NCI-H2107 (cell line): ENCODE measurements at places on chromosomes 3 and 15.

- no peak for DNase-seq
These were observed 503.0 kb downstream of the NTRK3 start for GRCh38 chr15:87753539-87753938.

DNA sequence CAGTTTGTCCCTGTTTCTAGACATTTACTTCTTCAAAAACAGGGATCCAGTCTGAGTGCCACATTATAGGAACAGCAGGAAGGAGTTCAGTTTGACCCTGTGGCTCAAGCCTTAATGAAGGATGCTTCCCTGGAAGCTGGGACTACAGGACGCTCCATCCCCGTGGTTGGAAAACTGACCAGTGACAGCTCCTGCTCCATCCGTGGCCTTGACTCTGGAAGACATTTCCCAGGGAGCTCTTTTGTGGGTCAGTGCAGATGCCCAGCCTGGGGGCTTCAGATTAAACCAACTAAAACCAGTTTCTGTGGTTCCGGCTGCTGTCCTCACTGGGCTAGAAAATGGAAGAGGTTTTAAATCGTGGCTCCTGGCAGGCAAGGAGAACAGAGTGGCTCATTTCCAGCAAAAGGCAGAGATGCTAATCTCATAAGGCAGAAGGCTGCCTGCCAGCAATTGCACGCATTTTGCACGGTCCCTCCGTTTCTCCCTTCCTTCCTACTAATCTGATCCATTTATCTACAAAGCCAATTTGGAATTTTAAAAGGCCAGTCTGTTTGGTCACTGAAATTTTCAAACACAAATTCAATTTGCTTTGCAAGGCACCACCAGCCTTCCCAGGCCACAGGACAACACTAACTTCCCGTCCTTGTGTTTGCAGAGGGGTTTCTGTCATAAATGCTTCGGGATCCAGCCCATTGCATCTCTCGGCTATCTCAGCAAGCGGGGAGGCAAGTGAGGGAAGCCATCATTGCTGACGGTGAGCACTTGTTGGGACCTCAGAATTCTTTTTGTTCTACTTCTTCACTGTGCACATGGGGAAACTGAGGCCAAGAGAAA is 6.2 kb upstream of the SSUH2 start:
- no peak for DNase-seq

- DNase-seq: no peak
These were observed 51.2 kb downstream of the MCTP2 start for GRCh38 chr15:94282269-94283250.

DNA sequence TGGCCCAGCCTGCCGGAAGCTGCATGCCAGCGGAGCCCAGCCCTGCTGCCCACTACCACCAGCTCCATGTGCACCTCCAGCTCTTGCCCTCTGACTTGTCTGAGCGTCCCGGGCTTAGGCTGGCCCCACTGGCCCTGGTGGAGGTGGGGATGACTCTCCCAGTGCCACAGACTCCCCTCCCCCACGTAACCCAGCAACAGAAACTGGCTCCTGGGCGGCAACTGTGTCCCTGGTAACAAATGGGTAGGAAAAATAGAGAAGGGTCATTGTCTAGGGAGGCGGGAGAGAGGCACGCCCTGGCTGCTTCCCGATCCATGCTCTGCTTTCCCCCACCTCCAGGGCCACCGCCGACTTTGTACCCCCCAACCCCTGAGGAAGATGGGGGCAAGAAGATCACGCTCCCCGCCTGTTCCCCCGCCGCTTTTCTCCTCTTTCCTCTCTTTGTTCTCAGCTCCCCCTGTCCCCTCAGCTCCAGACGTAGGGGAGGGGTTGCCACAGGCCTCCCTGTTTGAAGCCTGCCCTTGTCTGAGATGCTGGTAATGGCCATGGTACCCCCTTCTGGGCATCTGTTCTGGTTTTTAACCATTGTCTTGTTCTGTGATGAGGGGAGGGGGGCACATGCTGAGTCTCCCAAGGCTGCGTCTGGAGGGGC is 10.8 kb upstream of the SEMA3B start:
- no peak for DNase-seq

DNA sequence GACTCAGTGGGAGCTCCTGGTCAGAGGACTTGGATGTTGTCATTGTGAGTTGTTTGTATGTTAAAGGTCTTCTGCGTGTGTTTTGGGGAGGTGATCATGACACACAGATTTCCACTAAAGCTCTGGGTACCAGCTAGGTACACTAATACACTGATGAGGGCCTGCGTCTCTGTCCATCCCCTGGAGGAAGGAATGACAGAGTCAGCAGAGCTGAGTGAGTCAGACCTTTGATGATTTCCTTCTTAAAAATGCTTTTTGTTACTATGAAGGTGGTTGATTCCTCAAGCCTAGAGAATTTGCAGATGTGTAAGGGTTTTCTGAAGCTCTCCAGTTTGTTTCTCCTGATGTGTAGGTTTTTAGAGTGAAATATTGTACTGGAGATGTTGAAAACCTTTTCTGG is 424.1 kb upstream of the TPM1 start:
- no peak for DNase-seq

- DNase-seq: no peak
These were observed 158.8 kb downstream of the SLCO3A1 start for GRCh38 chr15:92012368-92012629.

- DNase-seq: no peak
These were observed 24.2 kb downstream of the PFKFB4 start for GRCh38 chr3:48532271-48532976.

DNA sequence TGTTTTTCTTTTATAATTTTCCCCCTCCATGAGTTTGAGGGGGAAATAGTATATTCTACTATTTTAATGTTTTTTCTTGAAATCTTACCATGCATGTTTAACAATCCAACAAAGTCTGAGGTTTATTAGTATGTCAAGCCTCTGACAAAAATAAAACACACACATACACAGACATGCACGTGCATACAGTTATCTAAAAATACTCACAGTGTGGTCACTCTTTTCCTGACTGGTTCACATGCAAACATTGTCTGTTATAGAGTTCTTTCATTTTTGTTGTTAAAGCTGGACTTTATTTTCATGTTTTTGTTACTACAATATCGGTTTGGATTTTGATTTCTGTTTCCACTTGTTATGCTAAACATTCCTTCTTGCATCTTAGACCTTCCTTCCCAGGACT is 236.6 kb downstream of the MFSD1 start:
- no peak for DNase-seq

DNA sequence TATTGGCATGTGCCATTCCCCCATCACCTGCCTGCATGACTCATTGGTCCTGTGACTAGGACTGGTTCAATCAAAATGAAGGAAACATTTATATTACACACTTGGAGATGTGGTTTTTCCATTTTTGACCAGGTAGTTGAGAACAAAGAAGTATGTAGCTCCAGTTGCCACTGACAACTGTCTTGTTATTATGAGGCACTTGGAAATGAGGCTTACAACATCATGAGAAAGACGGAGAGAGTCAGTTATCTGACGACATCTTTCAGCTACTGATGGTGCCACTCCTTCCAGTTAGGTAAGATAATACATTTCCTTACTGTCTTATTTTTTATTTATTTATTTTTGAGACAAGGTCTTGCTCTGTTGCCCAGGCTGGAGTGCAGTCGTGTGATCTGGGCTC is 21.8 kb upstream of the PROK2 start:
- no peak for DNase-seq

DNA sequence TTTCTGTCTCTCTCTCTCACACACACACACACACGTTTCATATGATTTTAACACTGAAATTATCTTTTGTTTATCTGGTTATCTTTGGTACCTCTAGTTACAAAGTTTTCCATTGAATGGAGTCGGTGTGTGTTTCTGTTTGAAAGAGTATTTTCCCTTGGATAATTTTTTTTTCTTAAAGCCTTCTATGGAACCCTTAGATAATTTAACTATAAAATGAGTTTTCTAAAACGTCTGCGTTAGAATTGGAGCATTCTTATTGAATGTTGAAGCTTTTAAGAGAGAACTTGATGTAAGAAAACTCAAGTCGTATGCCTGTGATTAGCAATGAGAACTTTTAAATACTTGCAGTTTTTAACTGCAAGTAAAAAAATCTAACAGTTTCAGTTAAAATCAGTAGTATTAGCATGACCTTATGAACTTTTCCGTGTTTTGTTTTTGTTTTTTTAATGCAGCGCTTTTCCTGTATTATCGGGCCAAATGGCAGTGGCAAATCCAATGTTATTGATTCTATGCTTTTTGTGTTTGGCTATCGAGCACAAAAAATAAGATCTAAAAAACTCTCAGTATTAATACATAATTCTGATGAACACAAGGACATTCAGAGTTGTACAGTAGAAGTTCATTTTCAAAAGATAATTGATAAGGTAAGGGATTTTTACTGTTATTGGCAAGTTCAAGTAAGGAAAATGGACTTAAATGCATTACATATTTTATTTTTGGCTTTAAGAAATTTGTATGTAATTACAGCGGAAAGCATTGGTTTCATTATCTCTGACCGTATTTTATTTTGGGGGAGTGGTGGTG is 3.0 kb downstream of the SMC4 start:
- DNase-seq: no peak

DNA sequence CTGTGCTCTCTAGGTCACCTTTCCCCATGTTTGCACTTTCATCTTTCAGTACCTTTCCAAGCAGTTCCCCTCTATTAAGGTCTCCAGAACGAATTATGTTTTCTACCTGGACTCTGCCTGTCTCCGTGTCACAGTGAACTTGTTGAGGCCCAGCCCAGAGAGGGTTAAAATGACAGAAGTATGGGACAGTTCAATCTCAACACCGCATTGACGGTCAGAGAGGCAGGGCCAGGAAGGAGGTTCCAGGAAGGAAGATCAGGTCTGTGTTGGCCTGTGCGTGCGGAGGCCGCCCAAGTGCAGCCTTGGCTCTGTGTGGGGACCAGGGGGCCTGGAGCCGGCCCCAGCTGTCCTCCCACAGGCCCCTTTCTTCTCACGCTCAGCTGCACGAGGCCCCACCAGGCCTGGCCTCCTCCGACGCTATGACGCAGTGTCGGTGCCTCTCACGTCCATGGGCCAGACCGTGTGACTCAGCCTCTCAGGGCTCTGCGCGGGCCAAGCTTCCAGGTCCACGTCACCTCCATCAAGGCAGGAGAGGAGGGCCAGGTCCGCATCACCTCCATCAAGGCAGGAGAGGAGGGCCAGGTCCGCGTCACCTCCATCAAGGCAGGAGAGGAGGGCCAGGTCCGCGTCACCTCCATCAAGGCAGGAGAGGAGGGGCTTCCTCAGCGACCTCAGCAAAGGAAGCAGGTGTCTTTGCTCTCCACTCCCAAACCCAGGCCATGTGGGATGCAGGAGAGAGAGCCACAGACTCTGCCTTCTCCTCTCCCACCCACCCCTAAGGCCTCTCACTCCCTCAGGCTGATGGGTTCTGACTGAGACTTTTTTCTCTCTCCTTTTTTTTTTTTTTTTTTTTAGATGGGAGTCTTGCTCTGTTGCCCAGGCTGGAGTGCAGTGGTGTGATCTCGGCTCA is 83.1 kb downstream of the CPN2 start:
- no peak for DNase-seq

- no peak for DNase-seq
These were observed 411.5 kb downstream of the GABRG3 start for GRCh38 chr15:27382361-27383025.

DNA sequence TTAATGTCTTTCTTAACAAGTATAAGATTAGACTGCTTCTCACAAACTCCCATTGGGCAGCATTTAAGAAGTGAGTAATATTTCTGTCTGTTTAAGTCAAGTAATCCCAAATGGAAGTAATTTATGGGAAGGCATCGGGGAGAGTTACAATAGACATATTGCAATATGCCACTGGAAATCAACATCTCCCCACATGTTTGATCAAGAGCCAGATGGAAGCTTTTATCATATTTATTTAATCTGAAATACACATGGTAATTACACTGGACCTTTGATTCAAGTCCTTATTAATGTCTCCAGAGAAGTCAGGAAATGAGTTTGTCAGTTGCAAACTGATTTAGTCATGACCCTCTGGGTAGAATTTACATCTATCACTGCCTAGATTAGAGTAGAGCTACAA is 943.8 kb downstream of the VGLL3 start:
- no peak for DNase-seq

GRCh38 chr15:42087460-42087859 is 6.9 kb downstream of the PLA2G4D start:
- DNase-seq: no peak

- no peak for DNase-seq
These were observed 11.7 kb downstream of the SUCLG2 start for GRCh38 chr3:67642734-67643133.

DNA sequence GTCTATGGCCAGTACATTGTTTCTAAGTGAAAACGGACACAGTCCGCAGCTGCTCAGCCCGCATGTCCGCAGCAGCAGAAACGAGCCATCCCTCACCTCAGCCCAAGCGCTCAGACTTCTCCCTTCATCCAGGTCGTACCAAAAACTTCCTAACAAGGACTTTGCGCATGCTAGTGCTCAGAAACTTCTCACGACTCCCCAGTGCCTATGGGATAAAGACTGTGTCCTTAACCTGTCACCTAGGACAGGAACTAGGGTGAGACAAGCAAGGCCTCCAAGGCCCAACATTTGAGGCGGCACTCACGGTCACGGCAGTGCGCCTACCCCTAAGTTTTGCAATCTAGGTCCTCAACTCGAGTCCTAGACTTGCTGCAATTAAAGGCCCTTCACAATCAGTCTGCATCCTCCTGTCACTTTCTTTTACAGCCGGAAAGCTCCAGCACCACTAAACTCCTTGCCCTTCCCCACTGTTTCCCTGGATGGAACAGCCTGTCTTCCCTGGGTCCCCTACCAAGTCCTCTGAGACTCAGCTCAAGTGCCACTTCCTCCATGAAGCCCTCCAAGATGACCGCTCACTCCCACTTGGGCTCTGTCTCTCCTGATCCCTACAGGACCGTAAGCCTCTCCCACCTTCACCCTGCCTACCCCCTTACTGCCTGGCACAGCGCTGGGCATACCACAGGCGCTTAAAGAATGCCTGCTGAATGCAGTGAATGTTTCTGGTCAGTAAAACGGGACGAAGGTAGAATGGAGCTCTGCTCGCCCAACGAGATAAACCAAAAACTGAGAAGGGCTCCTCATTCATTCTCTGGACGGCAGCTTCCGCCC is 1.2 kb downstream of the CLN6 start:
- no peak for DNase-seq

- DNase-seq: no peak
These were observed 143.6 kb upstream of the BHLHE40 start for GRCh38 chr3:4835616-4836043.

DNA sequence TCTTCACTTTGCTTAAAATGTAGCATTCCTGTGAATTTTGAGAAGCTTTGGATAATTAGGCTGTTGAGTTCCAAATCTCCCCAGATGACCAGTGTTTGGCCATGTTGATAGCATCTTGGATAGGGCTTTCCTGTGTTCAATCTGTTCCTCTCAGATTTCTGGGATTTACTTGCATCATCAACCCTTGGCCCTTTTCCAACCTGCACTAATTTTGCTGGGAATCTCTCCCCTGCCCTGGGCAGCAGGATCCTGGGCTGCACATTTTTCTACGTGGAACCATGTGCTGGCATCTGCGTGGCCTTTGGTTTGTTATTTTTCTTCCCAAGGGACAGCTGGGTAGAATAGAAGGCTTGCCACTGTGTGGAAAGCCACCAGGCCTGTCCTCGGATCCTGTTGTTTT is 75.4 kb upstream of the PLXNA1 start:
- no peak for DNase-seq

DNA sequence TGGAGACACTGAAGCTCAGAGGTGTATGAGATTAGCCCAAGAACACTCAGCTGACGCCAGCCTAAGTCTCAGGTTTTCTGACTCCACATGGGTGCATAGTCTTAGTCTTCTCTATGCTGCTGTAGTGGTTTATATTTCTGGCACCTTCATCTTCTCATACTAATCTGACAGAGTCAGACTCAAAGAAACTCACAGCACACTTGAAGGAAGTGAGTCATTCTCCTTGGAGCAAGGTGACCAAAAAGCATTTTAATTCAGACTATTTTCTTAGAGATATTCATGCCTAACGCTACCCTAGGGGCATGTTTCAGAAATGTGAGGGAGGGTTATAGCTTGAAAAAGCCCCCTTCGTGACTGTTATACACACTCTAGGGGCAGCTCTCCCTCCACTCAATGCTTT is 775.3 kb upstream of the ARPP21 start:
- DNase-seq: no peak
